ENCODE measurements at places on chromosomes 5 and 9.

GRCh38 chr9:87436716-87437115, 61.0 kb upstream of the DAPK1 start:
- no peak for DNase-seq

DNA sequence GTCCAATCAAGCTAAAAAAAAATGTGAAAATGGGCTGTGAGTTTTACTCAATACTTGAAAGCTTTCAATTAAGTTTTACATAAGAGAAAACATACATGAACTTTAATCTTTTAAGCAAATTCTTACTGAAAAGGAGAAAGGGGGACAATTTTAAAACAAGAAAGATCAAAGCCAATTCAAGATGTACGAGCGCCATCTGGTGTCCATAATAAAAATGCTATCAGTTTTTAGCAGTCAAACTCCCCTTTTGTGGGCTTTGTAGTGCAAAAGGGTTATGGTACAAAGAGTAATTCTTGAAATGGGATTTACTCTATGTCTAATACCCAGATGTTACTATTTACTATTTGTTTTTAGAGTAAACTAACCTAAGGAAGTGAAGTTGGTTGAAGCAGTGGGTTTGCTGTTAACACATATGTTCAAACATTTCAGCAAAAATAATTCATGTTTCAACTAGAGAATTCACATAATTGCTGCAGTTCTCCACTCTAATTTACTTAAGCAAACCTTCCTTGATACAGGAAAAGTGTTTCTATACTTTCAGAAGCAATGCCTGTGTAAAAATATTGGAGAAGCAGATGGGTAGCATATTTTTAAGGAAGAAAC, 228.2 kb upstream of the TYRP1 start:
- DNase-seq = no peak

DNA sequence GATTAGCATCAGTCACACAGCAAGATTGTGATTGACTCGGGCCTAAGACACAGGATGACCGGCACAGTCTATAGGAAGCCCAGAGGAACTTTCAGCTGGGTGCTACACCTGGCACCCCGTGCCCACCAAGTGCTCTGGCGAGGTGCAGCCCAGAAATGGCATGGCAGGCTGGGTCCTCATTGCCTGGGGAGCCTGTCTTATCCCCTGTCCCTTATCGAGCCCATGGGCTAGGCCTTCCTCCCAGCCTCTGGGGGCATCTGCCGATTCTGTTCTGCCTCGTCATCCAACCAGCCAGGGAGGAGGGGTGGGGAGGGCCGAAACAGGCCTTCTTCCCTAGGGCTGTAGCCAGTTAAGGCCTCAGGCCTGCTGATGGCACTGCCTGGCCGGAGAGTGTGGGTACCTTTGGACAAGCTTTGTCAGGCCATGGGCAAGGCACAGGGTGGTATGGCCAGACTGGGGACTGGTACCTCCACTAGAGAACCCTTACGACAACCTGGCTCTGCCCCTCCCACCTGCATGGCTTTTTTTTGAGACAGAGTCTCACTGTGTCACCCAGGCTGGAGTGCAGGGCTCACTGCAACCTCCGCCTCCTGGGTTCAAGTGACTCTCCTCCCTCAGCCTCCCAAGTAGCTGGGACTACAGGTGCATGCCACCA, 1.6 kb downstream of the GRK6 start:
- DNase-seq = no peak

DNA sequence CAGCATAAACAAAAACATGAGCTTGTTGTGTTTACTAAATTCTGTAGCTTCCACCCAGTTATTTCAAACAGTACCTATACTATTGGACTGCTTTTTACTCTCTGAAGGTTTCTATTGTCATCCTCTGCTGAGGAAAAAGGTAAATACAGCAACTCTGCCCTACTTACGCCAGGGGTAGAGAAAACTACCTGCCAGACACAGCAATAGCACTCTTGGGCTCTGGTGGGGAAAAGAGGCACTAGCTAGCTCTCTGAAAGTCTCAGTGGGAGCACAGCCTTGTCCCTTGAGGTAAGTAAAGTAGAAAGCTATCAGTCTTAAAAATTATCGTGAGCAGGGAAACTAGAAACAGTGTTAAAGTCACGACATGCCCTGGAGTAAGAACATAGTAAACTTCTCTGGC, 3.7 kb downstream of the HCN1 start:
- DNase-seq = no peak

DNA sequence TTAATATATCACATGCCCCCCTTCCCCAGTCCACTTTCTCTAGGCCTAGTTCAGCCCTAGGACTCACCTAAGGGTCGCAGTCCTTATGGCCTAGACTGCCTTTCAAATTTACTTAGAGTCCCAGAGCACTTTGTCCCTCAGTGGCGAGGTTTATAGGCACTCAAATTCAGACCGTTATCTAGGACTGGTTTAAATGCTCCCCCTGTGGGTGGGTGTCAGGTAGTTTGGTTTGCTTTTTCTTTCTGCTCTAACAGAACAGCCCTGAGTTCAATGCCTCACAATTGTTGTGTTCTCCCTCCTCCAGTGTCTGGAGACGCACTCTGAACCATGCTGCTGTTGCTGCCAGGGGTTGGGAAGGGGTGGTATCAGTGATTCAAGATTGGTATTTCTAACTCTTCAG, 317.1 kb downstream of the MAT2B start:
- DNase-seq = no peak

- no peak for DNase-seq
These were observed 3.3 kb upstream of the CD180 start for GRCh38 chr5:67199859-67200258.

DNA sequence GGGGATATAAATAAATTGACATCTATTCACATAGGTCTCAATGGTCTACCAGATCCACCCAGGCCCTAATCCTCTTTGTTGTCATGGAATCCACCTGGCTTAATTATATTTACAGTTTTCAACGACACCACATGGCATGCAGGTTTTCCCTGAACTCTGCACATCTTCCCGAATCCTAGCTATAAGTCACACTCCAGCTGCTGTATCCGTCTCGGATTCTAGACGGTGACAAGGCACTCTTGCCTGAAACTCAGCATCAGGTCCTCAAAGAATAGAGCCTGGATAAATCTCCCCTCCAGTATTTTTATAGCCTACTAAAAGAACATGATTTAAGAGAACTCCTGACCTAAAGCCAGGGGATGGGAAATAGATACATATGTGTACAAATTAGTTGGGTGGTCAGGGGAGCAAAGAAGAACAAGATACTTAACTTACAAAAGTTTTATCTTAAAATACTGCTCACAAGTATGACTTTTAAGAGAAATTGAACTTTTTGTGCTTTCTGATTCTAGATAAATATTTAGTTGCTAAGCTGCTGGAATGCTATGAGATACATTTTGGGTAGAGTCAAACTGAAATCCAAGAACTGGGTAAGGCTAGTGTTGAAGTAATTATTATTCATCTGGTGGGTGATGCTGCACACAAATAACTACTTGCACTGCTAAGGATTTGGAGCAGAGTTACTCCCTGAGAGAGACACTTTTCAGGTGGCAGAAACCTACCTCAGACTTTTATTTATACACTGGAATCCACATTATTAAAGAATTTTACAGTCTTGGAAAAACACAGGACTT, 187.3 kb downstream of the EFNA5 start:
- DNase-seq = no peak

GRCh38 chr5:163914910-163915309, 409.5 kb downstream of the MAT2B start:
- no peak for DNase-seq

GRCh38 chr5:126449751-126450271, 26.6 kb downstream of the GRAMD2B start:
- DNase-seq = no peak

DNA sequence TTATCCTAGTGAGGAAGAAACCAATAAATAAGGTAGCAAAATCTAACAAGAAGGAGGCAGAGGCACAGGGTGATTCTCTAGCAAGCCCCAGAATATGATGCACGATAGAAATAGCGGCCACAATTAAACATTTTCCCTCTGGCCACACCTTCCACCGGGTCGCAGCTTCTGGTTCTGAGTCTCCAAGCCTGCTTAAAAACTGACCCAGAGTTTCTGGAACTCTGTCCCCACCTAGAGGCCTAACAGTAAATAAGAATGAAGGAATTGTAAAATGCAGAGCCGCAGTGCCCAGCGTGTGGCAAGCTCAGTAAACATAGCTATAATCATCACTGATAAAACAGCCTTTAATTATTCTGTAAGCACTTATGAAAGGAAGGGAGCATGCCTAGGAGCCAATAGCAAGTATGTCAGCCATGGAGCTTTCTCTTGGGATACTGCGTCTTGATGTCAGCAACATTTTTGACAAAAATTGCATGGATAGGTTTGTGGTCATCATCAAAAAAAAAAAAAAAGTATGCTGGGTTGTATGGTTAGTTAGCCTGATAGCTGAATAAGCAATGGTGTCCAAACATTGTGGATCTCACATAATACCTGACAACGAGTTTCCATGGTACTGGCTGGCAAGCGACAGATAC, 465.5 kb downstream of the DNAH5 start:
- DNase-seq = peak; percentile 64

DNA sequence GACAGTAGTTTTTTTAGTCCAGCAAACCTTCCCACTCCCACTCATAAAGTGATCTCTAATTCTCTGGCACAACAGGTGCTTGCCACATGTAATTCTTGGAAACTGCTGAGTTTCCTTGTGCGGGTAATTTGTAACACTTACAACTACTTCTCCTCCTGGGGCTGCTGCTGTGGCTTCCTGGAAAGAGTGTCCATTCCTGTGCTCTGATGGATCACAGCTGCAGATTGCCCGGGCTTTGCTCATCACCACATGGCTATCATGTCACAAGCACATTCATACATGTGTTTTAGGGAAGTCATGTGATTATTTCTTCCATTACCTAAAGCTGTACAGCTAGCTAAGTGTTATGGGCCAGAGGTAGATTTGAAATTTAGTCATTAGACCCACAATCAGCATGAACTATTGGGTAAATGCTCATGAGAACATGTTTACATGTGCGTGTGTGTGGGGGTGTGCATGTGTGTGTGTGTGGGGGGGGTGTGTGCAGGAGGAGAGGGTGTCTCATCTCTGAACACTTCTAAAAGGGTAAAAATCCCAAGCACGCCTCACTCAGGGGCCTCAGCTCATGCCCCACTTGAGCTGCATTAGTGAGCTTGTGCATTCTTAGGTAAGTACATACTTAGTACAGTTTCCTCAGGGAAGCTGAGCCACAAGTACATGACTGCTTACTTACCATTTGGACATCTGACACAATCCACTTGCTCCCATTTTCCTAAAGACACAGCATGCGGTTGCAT, 118.1 kb upstream of the CCDC112 start:
- DNase-seq = no peak

- no peak for DNase-seq
These were observed 298.3 kb downstream of the BNC2 start for GRCh38 chr9:16572005-16572734.

- no peak for DNase-seq
These were observed 173.6 kb downstream of the GADD45G start for GRCh38 chr9:89778100-89779090.

DNA sequence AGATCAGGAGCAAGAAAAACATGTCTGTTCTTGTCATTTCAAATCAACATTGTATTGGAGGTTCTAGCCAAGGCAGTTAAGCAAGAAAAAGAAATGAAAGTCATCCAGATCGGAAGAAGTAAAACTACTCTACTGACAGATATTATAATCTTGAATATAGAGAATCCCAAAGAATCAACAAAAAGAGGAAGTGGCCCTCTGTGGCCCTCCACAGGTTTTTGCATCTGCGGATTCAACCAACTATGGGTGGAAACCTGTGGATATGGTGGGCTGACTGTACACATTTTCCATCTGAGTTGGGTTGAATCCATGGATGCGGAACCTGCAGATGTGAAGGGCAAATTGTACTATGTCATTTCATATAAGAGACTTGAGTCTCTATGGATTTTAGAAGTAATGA, 35.1 kb downstream of the GAS1 start:
- no peak for DNase-seq

DNA sequence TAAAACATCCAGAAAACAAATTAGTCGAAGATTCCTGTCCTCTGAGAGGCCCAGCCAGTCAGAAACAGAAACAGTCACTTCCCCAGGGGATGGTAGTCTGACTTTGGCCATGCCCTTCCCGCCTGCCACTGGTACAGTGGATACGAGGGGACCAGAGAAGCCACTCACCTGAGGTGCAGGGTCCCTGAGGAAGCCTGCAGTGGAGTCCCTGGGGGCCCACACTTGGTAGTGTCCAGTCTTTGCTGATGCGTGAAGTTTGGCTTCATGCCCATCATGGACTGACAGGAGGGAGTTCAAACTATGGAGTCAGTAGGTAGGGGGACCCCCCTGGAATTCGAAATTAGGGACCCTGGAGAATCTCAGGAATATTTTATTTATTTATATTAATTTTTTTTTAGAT, 147.5 kb downstream of the DAB2IP start:
- DNase-seq = no peak

DNA sequence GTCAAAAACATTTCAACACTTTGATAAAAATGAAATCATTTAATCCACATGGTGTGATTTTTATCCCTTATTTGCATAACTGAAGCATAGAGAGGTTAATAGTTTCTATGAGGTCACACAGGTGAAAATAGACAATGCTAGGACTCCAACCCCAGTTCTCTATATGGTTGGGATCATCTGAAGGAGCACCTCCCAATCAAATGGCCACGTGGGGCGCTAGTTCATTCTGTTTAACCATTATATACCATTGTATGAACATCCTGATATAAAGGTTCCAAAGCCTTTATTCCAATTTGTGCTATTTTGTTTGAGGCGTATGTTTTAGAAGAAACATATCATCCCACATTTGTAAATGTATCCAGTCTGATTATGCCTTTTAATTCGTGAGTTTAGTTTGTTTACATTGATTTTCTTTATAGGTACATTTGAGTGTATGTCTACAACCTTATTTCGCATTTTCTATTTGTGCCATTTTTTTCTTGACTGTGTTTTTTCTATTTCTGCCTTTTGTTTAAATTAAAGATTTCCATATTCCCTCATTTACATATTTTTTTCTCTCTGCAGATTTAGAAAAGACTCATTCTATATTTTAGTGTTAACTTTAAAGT, 1092.0 kb downstream of the MAT2B start:
- no peak for DNase-seq

GRCh38 chr5:112974901-112975300, 1.7 kb upstream of the DCP2 start:
- no peak for DNase-seq

DNA sequence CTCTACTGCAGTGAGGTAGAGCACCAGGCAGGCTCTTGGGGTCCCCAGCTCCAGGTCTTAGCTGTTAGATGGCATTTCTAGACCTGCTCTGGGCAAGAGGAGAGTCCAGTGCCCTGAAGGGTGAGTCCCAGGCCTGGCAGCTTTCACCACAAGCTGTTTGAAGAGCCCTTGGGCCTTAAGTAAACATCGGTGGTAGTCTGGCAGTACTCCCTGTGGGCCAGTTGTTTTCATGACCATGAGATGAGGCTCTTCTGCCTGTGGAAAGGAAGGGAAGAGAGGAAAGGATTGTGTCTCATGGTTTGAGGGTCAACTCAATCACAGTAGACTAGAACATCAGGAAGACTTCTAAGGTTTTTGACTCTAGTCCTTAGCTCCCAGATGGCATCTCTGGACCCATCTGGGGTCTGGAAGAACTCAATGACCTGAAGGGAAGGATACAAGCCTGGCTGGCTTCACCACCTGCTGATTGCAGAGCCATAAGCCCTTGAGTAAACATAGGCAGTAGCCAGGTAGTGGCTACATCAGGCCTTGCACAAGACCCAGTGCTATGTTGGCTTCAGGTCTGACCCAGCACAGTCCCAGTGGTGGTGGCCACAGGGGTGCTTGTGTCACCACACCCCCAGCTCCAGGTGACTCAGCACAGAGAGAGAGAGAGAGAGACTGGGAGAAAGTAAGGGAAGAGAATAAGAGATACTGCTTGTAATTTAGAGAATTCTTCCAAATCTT, 114.3 kb upstream of the PCSK5 start:
- DNase-seq = no peak

- DNase-seq = no peak
These were observed 98.3 kb downstream of the SUSD1 start for GRCh38 chr9:112076814-112077213.

- DNase-seq = no peak
These were observed 42.3 kb downstream of the COL23A1 start for GRCh38 chr5:178547753-178548415.
